ENCODE measurements at places on chromosomes 7 and 10.

GRCh38 chr7:16735020-16735419, 18.5 kb upstream of the TSPAN13 start:
- no peak for DNase-seq

DNA sequence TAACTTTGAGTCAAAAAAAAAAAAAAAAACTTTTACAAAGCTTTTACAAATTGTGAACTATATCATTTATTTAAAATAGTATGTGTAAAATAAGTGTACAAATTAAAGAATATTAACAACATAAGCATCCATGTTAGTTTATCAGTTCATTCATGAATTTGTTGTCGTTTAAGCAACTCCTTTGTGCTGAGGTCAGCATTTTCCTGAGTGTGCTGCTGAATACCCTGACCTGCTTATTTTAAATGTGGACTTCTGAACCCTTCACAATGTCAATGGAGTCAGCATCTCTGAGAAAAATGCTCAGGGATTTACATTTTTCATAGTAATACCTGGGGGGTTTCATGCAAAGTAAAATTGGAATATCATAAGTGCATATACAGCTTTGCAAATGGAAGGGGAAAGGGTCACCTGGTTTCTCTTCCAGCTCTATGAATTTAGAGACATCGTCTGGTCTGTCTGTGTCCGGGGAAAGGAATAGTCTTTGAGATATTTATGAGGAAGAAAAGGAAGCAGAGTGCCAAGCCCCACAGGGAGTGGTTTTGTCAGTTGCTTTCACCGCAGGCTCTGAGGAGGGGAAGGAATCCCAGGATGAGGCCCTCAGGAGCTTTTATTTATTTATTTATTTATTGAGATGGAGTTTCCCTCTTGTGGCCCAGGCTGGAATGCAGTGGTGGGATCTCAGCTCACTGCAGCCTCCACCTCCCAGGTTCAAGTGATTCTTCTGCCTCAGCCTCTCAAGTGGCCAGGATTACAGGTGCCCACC, 125.5 kb upstream of the SVIL start:
- no peak for DNase-seq

DNA sequence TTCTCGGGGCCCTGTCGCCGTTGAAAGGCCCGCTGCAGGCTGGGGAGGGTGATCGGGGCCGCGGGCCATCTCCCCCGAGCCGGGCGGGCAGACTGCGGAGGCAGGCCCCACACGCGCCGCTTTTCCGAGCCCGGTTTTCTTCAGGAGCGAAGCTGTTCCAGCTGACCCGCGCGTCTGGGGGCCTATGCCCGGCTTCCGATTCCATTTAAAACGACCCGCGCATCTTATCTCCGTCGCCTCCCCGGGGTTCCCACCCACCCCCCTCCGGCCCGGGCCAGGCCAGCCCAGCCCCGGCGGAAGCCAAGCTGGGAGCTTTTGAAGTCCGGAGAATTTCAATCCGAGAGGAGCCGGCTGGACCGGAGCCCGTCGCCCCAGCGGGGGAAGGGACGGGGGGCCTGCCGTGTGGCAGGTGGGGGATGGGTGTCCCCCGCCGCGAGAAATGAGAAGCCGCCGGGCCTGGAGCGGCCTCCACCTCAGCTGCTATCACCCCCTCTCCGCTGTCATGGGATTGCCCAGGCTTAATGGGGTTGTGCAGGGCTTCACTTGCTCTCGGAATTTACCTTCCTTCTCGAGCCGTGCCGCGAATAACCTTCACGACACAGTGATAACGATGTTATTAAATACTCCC, 3.1 kb upstream of the EVX1 start:
- DNase-seq = peak; percentile 53

GRCh38 chr7:12467837-12468236, 64.2 kb upstream of the VWDE start:
- no peak for DNase-seq
